Thoracic aorta (tissue), 2 donors: ENCODE measurements at places on chromosomes 1 and 21. TPM values are rescaled to one million over a fixed set of nuclear protein-coding genes. Genes with fewer than 3 reads are reported as not detected.

Gene FBXO44
- 21.9 TPM for total RNA-seq

Gene PYHIN1
- 2.8 TPM for total RNA-seq

Gene PIK3R3
- total RNA-seq: 30.1 TPM

Gene CIART
- total RNA-seq: 9.7 TPM

Gene CLCA4
- not detected for total RNA-seq

Gene MEGF6
- 273 TPM for total RNA-seq

Gene TNN
- not detected for total RNA-seq

Gene RIPK4
- 6.3 TPM for total RNA-seq

Gene GBP6
- total RNA-seq: 0.27 TPM

Gene EPHX1
- total RNA-seq: 58.9 TPM

Gene GPR153
- total RNA-seq: 4.6 TPM

Gene GPR137B
- 39.0 TPM for total RNA-seq

Gene G0S2
- total RNA-seq: 11.0 TPM

Gene PROX1
- 4.3 TPM for total RNA-seq

Gene CCDC30
- 3.0 TPM for total RNA-seq

Gene GNG12
- total RNA-seq: 137 TPM

Gene FCMR
- total RNA-seq: not detected

Gene PDZK1
- 7.4 TPM for total RNA-seq

Gene ATP6V1G3
- not detected for total RNA-seq

Gene IFNLR1
- not detected for total RNA-seq

Gene NIPAL3
- 31.4 TPM for total RNA-seq

Gene SYNC
- 71.5 TPM for total RNA-seq

Gene PTGFRN
- 24.5 TPM for total RNA-seq

Gene EDN2
- not detected for total RNA-seq

Gene MAP1LC3C
- 2.3 TPM for total RNA-seq

Gene OLFML3
- 63.9 TPM for total RNA-seq
